Breast epithelium (tissue), 4 donors: ENCODE measurements at places on chromosomes 4 and X.

DNA sequence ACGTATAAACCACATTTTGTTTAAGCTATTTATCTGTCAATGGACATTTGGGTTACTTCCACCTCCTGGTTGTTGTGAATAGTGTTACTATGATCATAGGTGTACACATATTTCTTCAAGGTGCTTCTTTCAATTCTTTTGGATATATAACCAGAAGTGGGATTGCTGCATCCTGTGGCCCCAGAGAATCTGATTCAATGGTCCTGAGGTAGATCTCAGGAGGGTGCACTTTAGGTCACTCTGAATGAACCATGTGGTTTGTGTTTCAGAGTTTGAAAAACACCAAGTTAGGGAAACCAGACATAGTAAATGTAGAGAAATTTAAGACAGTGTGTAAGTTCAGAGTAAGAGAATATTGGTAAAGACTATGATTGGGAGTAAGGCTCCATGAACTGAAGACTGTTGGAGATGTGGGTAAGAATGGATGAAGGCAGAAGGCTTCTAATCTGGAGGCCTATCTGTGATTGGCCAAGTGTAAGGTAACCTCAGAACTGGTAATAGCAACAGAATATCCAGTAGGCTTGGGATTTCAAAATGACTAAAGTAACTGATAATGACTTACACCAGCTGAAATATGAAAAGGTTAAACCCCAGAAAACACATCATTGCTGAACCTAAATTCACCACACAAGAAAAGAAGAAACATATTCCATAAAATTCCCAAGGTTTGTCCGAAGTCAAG, 236.9 kb downstream of the CAMK2D start:
- no peak for DNase-seq

GRCh38 chr4:84496706-84497503, 2.2 kb downstream of the NKX6-1 start:
- DNase-seq: no peak

GRCh38 chr4:147899512-147899911, 167.6 kb downstream of the ARHGAP10 start:
- no peak for DNase-seq

DNA sequence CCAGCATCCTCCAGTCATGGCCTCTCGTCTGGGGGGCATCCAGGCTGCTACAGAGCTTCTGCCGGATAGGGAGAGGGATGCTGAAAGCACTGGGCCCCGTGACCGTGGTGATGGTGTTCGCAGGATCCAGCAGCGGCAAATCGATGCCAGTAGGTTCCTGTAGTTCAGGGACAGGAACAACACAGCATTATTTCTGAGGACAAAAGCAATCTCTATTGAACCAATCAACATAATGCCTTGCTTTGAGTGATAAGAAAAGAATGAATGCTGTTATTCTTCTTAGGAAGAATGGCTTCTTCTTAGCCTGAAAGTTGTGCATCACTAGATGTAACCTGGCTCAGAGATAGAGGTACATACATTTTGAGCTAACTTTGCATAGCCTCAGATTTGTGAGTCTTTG, 378.6 kb downstream of the UNC5C start:
- no peak for DNase-seq

DNA sequence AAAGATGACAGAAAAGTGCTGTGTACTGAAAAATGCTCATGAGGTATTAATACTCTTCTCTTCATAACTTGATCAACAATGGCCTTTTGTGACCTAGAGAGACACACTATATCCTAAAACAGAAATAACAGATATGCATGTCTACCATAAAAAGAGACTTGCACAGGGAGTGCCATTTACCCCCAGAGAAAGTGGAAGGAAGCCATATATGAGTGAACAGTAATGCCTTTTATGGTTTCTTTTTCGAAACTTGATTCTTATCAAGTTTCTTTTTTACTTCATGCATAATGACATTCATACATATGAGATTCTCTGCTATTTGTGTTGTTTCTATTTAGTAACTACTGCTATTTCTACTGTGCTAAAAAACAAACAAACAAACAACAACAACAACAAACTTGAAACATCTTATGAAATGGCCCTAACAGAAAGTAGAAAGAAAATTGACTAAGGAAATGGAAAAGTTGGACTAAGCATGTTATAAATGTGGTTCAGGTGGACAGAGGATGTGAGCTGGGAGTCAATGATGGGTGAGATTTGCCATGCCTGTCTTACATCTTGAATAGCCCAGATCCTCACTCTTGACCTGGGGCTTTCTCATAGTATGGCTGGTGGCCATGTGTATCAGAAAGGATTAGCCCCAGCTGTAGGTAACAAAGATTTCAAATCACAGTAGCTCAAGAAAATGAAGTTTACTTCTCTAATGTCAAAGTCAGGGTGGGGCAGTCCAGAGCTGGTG, 43.8 kb downstream of the GEMIN8 start:
- DNase-seq: no peak

- DNase-seq: no peak
Measured at GRCh38 chr4:94759767-94760211, 2.0 kb downstream of the BMPR1B start.

- no peak for DNase-seq
Measured at GRCh38 chr4:62917649-62918048, 1491.6 kb downstream of the TECRL start.

DNA sequence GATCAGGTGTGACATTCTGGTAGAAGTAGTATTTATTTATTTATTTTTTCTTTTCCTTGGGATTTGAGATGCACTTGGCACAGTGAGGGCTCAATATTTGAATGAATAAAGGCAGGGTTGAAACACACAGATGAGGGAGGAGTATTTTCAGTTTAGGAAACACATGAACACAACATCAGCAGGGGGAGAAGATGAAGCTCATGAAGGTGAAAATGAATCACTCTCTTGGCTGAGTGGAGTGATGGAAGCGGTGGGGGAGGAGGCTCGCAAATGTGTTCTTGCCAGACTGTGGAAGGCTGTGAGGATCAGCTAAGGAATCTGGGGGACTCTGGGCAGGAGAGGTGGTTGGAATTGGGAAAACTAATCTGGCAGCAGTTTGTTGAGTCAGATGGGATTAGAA, 55.3 kb downstream of the ARHGAP10 start:
- no peak for DNase-seq

DNA sequence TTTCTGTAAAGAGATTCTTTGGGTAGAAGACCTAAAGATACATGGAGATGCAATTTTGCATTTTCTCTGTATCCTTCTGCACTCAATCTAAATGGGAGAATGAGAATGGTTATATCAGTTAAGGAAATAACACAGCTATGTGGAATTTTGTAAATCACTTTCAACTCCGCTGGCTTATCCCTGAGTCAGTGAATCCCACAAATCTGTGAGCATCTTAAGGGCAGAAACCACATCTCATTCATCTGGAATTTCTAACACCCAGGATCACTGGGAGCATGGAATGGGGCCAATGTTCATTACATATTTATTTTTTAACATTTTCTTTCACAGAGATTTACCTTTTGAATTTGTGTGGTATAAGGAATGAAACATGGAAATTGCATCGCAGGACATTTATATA, 167.8 kb downstream of the CFAP47 start:
- no peak for DNase-seq

DNA sequence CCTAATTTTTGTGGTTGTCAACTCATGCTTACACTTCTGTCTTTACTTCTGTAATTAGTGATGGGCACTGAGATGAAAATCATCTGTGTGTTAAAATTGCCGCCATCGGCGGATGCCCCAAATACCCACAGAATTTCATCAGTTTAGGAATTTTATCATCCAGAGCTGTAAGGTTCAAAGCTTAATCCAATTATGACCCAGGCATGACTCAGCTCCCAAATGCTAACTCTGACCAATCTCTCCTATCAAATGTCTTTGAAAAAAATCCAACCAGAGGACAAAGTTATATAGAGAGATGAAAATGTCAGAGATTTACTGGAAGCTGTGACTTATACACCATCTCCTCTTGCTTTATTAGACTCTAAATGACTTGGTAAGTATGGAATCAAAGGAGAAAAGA, 1048.7 kb upstream of the PRKX start:
- DNase-seq: no peak
